ENCODE measurements at places on chromosomes 7 and 10. TPM values are rescaled to one million over a fixed set of nuclear protein-coding genes. Genes with fewer than 3 reads are reported as not detected.

The SP4 gene
- 13.4 TPM for total RNA-seq

The POR gene
- 39.7 TPM for total RNA-seq

DNA sequence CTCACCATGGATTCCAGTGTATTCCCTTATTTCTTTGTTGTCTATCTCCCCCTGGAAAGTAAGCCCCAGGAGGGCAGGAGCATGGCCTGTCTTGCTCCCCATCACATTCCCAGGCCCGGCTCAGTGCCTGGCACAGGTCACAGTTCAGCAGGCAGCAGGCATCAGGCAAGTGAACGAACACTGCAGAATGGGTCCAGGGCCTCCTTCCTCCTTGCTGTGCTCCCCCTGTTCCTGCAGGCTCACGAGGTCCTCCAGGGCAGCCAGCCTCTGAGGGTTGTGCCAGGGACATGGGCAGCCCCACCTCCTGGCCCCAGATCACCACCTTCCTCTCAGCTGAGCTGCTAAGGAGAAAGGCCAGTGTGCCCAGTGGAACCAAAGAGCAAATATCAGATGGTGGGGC, 41.8 kb downstream of the PDLIM1 start:
- DNase-seq: no peak

DNA sequence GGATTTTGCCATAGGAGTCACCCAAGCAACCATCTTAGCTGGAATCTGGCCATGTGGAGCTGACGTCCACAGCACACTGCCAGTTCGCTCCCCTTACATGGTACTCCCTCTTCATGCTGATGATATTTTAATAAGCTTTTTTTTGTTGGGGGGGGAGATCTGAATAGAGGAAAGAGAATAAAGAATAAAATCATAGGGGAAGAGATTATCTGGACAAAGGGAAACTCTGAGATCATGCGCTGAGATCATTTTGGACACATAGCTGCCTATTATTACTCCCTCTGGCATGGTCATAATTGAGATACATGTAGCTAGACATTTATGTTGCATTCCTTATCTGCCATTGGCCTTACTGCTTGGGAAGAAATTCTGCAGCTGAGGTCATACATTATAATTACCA, 282.7 kb downstream of the HTR7 start:
- DNase-seq: no peak

GRCh38 chr7:97732565-97733275, 834 bp downstream of the TAC1 start:
- peak; percentile 2 for DNase-seq

- DNase-seq: no peak
Measured at GRCh38 chr7:2312267-2312929, 1.8 kb downstream of the SNX8 start.

DNA sequence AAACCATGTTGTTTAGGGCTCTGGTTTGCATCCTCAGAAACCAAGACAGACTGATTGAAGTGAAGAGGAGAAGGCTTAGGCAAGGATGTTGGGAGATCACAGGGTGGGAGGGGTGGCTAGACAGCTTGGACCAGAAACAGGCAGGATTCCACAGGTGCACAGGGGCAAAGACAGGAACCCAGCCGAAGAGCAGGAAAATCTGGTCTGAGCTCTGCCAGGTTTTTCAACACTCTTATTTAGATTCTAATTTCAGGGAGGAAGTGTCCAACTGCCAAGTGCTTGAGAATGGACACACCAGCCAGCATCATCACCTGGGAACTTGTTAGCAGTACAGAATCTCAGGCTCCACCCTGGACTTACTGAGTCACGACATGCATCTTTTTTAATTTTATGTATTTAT, 93.8 kb downstream of the MARCHF5 start:
- DNase-seq: no peak

GRCh38 chr7:15989194-15989593, 302.7 kb upstream of the MEOX2 start:
- DNase-seq: no peak

DNA sequence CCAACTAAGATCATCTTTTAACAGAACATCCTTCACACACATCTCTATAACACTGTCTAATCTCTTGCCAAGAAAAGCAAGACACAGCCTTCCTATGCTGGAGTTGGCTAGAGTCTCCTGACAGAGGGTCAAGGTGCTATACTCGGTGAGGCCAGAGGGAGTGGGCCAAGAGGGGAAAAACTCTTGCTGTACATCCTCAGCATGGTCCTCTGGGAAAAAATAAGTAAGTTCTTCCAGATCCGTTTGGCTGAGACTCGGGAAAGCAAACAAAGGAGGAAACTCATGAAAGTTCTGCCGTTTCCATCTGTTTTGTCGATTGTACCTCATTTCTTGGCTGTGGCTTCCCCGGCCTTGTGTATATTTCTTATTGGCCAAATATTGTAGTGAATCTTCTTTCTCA, 33.9 kb downstream of the VWDE start:
- peak; percentile 90 for DNase-seq

All from tongue (tissue), 3 donors.